ENCODE measurements at places on chromosomes 1 and 21.

GRCh38 chr1:161773791-161774190 lies 7.7 kb downstream of the ATF6 start:
- no peak for DNase-seq

- DNase-seq, result no peak
These were observed 209.5 kb downstream of the FOXD2 start for GRCh38 chr1:47647327-47647845.

DNA sequence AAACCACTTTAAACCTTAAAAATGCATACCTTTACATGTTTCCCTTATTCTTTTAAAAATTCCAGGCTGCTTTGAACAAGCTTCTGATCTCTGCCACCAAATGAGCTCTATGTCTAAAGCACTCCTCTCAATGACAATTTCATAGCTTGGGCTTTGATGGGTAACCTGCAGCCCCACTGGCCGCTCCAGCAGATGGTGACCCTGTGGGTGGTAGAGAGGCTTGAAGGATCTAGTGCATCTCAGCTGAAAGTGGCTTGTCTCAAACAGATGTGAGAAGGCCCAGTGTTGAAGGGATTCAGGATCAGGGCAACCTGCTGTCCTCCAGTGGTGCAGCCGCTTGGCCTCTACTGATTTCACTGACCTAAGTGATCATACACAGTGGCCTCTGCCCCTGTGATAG lies 84.7 kb upstream of the IRF2BP2 start:
- no peak for DNase-seq

DNA sequence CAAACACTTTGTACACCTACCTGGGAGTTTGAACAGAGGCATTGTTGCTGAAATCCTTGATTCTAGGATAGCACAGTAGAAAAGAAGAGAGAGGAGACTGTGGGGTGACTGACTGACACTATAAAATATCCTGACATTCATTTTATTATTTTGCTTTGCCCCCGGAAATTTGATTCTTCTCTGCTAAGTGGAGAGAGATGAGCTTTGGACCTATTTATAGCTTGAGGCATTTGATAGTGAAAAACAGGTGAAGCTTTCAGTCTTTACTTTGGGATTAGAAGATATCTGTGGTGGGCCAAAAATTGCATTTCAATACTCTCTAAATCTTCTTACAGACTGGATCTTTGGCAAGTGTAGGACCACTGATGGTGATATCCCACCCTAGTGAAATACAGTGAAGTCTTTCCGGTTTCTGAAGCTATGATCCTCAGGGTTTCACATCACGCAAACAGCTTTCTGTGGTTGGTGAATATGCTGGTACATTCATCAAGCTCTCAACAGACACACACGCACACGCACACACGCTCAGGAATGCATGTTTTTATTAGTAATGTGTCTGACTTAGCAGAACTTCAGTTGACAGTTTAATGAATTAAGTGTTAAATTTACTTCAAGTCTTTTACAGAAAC lies at the start of gene AMPD1:
Gene AMPD1 (minus strand): TSS at position 117 of the 629 bp plus-strand sequence. CDS start 75 bp downstream, at position 42.
- no peak for DNase-seq

DNA sequence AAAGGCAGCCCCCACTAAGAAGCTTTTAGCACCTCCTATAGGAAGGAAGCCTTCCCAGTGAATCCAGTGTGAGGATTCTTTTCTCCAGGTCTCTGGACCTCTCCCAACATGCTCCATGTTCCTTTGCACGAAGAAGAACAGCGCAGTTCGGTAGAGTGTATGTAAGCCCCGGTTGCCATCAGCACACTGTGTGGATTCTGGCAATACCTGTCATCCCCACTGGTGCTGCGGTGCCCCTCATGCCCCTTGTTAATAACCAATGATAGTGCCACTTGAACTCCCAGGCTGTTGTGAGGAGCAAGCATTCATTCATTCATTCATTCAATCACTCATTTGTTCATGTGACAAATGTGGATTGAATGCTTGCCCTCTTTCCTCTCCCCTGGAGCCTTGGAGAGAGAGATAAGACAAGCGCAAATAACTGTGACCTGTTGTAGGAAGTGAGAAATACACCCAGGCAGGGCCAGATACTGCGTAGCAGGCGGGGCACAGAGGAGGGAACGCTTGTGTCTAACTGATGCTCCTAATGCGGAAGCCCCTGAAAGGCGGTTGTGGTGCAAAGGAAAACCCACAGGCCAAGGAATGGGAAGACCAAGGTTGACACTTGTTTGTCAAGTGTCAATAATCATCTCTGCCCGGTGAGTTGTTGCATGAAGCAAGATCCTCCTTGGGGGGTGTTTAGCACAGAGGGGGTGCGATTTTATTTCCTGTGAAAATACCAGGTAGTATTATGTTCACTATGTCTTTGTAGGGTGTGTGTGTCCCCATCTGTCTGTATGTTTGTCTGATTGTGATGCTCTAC lies 9.8 kb downstream of the LGR6 start:
- no peak for DNase-seq

GRCh38 chr1:153539395-153540093 lies 1.2 kb downstream of the S100A5 start:
- no peak for DNase-seq

DNA sequence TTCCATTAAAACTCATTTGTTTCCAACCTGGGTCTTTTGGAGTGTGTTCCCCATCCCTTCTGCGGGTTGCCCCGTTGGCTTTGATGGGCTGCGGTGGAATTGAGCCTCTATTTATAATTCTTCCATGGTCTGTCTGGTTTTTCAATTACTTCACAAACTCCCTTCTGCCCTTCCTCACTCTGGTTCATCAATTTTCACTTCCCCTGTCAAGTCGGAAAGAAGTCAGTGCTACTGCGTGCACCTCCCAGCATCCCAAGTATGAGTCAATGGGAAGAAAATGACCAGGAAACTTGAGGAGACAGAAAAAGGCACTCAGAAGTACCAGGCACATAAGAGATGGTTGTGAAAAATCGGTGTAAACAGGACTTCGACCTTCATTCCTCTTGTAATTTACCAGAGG lies 126.2 kb downstream of the KAZN start:
- no peak for DNase-seq

GRCh38 chr1:212293579-212293978 lies 8.4 kb downstream of the PPP2R5A start:
- no peak for DNase-seq
